ENCODE measurements at places on chromosomes 12 and 14.

DNA sequence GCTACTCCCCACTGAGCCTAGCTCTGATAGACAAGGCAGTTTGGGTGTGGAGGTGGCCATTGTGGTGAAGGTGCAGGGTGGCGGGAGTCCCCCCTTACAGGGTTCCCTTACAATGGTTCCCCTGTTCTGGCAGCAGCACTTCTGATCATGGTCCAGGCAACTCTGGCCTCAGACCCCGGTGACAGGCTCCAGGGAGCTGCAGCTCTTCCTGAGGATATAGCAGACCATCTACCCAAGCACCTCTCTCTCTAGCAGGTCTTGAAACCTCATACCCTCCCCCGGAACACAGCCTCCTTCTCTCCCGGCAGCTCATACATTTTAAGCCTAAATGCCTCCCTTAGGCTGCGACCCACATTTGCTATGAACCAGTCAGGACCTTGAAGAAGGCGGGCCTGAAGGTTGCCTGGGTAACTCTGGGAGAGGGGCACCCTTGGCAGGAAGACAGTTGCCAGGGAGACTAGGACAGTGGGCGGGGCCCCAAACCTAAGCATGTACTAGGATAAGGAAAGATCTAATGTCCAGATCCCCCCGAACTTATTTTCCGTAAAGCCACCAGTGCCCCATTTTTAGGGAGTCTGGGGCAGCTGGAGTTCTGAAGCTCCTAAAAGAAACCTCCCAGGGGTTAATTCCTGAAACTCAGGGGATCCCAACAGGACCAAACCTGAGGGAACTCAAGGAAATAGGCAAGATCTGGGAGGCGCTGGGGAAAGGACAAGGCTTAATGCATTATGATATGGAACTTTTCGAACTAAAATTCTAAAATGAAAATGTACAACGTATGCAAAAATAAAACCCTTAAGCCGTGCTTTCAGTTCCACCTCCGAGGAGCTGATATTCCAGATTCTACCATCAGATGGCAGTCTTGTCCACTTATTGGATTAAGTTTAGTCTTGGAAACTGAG, 4.5 kb upstream of the GDF11 start:
- peak; percentile 69 for DNase-seq

DNA sequence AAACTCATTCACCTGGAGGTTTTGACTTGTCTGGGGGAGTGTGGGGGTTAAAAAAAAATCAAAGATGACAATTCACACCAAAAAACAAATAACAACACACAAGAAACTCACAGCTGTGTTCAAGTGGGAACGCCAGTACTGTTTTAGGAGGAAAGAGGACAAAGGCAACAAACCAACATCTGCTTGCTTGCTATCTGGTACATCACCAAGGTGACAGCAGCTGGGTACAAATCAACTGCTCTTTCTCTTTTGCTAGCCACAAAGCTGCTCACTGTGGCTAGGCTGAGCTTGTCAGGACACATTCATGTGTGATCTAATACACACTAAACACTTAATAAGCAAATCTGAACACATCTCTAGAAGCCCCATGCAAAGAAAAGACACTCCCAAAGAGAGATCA, 128.0 kb upstream of the RAP1B start:
- no peak for DNase-seq

DNA sequence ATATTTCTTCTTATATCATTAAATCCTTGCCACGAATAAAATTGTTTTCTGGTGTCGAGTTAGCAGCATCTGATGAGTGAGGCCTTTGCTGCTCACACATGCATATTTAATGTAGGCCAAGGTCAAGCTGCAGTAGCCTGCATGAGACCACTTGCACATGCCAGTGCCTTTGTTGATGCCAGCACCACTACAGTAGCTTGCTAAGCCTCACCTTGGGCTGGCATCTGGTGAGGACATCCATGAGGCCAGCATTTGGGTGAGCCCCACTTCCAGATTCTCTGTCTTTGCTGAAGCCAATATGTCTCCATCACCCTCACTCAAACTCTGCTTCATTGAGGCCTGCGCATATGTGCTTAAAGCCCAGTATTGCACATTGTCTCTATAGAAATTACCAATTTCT, 8.0 kb downstream of the CCDC59 start:
- DNase-seq, result no peak

DNA sequence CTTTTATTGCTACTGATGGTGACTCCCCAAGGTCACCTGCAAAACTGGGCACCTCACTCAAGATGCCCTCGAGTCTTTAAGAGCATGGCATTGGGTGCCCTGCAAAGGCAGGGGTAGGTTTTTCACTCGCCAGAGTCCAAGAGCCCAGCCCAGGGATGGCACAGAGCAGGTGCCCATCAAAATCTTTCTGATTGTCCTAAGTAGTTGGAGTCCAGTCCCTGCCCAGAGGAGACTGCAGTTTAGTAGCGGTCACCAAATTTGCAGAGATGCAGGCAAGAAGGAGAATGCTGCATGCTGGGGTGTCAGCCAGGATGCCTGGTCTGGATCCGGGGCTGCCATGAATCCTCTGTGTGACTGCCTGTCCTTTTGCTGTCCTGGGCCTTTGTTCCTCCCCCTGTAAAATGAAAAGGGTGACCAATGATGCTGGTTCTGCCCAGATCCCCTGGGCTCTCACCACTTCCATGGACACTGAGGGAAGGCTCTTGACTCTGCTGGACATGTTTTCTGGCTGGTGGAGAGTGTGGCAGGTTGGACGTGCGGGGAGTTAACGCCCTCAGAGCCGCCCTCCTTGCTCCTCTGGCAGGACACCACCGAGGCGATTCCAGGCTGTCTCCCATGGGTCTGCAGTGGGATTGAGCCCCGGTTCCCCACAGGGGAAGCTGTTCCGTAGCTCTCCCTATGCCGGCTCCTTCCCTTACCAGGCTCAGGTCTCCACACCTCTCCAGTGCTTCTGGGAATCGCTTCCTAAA, 41.3 kb downstream of the DLK1 start:
- no peak for DNase-seq

- no peak for DNase-seq
Observed at GRCh38 chr14:36022765-36023410, 153.6 kb downstream of the PTCSC3 start.

DNA sequence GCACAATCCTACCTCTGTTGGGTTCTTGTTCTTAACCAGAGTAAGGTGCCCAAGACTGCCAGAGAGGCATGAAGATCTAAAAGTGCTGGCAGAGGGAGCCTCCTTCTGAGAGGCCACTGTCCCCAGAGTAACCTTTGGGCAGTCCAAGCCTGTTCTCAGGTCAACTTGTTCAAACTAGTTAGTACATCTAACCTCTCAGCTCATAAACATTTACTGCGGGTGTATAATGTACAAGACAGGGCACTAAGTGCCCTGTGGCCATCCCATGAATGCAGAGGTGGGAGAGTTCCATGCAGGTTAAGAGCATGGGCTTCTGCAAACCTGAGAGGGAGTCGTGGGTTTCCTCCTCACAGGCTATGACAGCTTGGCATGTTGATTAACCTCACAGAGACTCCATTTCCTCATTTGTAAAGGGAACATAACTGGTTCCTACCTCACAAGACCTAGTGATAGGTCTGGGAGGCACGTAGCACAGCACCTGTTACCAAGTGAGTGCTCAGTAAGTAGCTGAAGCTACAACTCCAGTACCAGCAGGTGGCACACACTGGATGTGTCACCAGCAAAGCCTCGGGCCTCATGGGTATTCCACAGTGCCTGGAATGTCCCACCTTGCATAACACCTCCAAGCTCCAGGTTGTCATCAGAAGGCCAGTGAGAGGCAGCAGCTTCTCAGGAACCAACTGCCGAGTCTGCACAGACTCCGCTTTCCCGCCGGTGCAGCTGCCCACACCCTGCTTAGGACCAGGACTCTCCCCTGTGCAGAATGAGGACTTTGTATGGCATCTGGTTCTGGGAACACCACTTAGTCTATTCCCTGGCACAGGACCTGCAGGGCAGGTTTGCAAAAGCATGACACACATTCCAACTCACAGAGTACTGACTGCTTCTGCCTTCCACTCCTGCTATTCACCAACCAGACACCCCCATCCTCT, 4.4 kb downstream of the VDR start:
- DNase-seq, result no peak

DNA sequence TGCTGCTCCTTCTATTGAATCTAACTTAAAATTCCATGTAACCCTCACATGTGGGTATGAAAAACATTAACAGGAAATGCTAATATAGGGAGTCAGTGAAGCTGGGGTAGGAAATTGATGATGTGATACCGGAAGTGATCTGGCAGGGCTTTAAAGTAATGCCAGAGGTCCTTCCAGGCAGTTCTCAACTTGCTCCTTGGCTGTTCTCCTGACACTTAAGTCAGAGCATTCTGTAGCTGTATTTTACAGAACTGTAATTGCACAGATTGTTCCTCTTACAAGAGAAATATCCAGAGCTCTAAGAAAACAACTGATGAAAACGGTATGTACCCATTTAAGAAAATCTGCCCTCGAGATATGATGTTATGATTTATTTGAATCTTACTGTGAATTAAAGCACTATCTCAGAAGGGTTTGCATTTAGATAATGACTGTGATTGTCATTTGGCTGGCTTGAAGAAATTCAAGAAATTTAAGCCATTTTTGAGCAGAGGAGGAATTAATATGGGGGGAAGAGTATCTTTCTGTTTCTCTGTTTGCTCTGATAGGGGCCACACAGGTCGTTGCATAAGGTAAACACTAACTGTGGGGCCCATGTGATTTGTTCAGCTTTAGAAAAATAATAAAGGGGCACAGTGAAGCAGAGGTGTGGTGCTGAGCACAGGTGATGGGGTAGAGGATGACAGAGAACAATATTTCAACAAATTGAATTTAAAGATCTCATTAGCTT, 88.4 kb downstream of the BBS10 start:
- no peak for DNase-seq

- no peak for DNase-seq
Observed at GRCh38 chr12:4025181-4026019, 152.2 kb upstream of the PARP11 start.

DNA sequence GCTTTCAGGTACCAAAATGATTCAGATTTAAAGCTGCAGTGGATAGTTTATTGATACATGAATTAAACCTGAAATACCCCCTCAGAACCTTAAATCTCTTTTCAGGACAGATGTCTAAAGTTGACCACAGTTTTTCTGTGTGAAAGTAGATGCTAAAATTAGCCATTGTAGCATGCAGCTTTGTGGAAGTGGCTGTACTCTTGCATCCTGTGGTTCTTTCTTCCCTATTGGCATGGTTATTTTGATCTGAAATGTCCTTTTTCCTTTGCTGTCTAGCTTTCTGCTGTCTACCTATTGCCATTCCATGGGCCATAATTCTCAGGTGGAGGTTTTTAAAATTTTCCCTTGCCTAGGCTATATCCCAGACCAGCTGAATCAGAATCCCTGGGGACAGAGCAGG, 455.6 kb downstream of the ZFP36L1 start:
- DNase-seq, result no peak

DNA sequence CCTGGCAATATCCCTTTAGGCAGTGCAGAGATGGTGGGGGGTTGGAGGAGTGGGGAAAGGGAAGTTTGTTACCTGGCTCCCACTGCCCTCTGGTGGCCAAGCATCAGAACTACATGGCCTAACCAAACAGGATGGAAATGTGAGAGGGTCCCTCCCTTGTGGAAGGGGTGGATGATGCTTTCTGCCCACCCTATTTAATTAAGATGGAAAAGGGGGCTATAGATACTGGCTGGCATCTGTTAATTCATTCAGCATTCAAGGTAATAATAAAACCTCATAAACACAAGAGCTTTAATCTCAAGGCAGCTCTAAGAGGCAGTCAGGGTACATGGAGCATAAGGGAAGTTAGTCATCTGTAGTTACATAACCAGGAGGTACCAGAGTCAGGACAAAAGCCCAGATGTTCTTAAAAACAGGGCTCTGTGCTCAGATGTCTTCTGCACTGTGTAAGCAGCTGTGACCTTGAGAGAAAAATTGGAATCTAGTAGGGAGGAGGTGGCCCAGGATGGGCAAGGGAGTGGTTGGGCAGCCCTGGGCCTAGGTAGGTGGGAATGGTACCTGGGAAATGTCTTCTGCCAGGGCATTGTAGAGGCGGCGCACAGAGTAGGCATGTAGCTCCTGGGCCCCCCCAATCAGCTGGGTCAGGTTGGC, 4.6 kb downstream of the AP1G2 start:
- DNase-seq, result peak; percentile 54

DNA sequence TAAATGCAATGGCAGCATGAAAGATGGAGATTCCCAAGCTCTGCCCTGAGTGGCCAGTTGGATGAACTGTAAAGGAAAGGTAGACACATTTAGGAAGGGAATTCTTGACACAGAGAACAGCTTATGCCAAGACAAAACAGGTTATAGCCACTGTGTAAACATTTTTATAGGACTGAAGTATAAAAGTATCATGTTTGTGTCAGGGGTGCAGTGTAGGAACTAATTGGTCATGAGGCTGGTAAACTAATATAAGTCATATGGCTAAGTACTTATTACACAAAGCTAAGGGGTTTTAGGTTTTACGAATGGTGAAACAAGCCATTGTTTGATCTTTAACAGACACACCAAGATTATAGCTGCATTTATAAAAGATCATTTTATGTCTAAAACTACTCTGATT, 207.7 kb upstream of the SLC16A7 start:
- no peak for DNase-seq

DNA sequence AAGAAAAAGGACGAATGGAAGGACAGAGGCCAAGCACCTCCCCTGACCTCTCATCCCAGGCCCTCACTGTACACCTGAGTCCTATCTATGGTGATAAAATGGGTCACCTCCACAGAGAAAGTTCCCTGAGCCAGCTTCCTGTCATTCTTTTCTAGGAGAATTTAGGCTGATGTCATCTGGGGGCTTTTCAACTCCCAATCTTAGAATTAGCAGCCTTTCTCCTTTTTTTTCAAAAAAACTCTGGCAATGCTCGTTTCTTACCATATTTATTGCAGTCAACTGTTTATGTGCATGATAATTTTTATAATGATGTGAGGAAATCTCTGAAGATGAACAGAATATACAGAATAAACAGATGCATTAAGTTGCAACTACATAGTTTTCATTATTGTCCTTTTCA, 177.6 kb downstream of the SNAPC1 start:
- DNase-seq, result no peak

GRCh38 chr12:3685830-3686229, 67.1 kb downstream of the CRACR2A start:
- no peak for DNase-seq

GRCh38 chr14:90368946-90369721, 27.7 kb upstream of the CALM1 start:
- no peak for DNase-seq

GRCh38 chr14:45906257-45906656, 653.3 kb upstream of the MIS18BP1 start:
- DNase-seq, result no peak

DNA sequence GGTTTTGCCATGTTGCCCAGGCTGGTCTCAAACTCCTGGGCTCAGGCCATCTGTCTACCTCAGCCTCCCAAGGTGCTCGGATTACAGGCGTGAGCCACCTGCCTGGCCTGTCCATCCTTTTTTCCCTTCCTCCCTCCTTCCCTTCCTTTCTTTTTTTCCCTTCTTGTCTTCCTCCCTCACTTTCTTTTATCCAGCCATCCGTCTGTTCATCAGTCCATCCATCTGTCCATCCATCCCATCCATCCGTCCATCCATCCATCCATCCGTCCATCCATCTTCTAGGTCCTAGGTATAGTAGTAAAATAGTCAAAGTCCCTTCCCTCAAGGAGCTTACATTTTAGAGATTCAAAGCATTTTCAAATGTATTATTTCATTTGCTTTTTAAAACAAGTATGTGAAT, 56.8 kb downstream of the CRADD start:
- no peak for DNase-seq

Measured in stimulated activated CD4-positive, alpha-beta T cell treated with anti-CD3 and anti-CD28 coated beads, Interleukin-12 subunit alpha, Interleukin-12 subunit beta, amount 100 ng/mL, for 48 hours (primary cell).